ENCODE measurements at places on chromosomes 3 and 15.

DNA sequence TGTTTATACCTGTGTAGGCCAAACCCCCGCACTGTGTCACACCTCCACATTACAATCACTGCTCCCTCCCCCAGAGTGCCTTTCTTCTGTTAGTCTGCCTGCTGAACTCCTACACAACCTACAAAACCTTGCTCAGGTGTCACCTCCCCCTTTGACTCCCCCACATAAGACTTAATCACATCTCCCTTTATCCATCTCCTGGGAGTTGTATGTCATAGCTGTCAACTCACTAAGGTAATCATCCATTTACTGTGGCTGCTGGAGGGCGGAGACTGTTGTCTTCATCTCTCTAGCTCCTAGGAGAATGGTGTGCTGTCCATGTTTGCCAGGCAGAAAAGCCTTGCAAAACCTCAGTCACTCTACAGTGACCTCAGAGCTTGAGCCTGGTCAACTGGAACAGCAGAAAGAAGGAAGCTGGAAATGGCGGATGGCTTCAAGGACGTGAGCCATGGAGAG, 43.8 kb downstream of the ZNF710 start:
- no peak for DNase-seq

- no peak for DNase-seq
These were observed 88.9 kb upstream of the NEDD4 start for GRCh38 chr15:56082263-56082761.

DNA sequence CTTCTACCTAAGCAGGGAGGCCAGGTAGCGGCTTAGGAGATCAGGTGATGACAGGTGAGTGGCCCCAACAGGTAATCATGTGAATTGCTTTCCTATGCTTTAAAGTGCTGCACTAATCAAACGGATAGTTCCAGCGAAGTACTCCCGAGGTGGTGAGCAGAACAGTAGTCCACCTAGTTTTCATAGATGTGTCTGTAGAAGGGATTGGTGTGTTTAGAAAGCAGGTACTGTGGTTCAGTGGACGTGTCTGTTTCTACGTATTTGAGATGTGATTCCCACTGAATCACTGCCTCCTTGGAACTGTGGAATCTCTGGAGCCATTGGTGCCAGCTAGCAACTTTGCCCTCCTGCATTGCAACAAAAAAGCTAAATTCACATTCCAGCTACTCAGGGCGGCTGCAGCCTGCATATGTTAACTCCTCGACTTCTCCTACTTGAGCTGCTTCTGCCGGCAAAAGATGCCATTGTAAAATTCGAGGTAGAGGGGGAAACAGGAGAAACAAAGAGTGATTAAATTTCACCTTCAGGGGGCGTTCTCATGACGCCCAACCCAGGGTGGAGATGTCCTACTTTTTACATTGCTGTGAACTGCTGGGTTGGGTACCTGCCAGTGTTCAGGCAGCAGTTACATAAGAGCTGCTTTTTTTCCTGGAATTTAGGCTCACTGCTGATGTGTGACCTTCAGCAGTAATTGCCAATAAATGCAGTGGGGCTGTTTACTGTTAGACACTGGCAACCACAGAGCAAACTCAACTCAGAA, 227.3 kb downstream of the ITPR1 start:
- DNase-seq, result peak; percentile 61

- no peak for DNase-seq
These were observed 21.9 kb downstream of the IDH3A start for GRCh38 chr15:78170848-78171773.

- DNase-seq, result peak; percentile 39
These were observed 4.3 kb downstream of the PFKFB4 start for GRCh38 chr3:48552111-48552951.

DNA sequence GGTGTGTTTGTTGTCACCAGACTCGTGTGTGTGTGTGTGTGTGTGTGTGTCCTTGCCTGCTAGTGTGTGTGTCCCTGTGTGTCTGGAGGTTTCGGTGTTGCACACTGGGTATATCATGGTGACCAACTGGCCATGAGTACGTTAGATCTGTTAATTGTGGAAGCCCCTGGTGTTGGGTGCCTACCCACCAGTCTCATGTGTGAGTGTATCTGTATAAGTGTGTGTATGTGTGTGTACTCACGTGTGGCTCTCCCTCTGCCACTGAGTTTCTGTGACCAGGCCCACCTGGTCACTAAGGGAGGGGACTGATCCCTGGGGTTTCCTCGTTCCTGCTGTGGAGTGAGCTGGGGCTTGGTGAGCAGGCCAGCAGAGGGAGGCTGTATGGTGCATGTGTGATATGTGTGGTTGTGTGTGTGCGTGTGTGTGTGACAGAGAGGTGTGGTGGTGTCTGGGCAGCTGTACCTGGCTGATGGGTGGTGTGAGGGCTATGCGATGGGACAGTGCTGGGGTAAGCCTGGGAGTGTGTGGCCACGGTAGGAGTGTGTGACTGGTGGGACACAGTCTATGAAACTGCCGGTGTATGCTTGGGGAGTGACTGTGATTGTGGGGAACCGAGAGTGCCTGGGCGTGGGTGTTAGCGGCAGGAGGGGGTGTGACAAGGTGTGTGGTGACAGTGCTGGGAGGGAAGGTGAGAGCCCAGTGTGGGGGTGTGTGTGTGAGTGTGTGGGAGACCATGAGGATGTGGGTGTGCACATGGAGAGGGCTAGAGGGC, 1.8 kb downstream of the PRKCD start:
- peak; percentile 39 for DNase-seq

- no peak for DNase-seq
These were observed 60.1 kb downstream of the SLC12A1 start for GRCh38 chr15:48266024-48266689.

GRCh38 chr3:171950373-171950772, 89.0 kb upstream of the FNDC3B start:
- DNase-seq, result peak; percentile 41

DNA sequence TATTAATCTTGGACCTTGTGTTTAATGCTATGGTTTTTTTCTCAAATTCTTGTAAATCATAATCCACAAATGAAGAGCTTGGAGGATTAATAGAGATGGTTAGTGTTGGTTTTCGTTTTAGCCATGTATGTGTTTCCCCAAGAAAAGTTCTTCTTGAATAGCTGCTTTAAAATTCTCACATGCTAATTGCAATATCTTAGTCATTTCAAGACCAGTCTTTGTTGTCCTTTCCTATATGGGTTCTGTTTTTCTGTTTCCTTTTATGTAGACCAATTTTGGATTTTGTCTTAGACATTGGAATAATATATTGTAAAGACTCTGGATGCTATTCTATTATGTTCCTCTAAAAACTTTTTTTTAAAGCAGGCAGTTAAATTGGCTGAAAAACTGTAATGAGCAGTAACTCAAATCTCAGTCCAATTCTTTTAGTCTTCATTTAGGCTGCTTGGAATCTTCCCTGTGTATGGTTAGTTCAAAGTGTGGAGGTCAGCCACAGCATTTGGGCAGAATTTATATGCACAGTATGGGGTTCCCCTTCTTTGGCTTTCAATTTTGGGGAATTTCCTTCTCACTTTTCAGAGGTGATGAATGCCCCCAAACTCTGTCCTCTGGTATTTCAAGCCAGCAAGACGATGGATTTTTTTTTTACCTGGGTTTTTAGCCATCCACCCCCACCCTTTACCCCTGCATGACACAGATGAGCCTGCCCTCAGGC, 39.1 kb upstream of the DNAJC13 start:
- no peak for DNase-seq

GRCh38 chr3:183944775-183945174, 60.1 kb upstream of the PARL start:
- DNase-seq, result no peak

GRCh38 chr3:8441969-8442559, 59.6 kb upstream of the LMCD1 start:
- DNase-seq, result peak; percentile 82

DNA sequence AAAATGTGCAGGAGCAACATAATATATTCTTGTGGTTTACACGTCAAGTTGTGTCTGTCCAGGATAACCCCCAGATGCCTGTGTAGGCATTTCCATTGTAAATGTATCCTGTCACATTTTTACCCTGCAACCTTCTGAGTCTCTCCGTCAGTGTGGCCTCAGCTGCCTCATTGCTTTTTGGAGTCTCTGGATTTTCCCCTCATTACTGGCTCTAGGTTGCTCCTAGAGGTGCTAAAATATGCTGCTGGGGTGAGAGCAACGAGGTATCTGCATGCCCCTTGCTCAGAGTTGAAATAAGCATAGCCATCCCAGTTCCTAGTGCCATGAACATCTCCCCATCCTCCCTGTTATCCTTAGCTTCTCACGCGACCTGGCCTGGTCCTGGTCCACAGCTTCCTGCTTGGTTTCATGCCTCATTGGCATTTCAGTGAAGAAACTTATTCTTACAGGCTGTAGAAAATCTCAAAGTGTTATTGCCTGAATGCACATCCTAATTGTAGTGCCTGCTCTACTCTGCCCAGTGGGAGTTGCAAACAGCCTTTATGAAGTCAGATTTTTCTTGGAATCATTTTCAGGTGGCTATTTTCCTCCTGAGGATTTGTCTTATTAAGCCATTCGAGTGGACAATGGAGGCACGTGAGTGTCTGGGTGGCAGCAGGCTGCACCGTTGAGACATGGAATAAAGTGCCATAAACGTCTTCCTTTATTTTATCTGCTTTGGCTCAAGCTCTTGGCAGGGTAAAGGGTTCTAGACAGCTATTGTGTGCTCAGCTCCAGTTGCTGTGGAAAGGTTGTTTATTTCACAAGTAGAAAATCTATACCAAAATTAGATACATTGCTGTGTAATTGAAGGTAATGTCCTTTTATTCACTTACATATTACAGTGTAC, 33.2 kb downstream of the OXNAD1 start:
- DNase-seq, result no peak

- no peak for DNase-seq
These were observed 25.0 kb downstream of the SRGAP3 start for GRCh38 chr3:9224490-9224889.

- no peak for DNase-seq
These were observed 6.3 kb downstream of the DNAH1 start for GRCh38 chr3:52322466-52322865.

- DNase-seq, result no peak
These were observed 19.5 kb upstream of the HRH1 start for GRCh38 chr3:11134794-11135193.

- no peak for DNase-seq
These were observed 150.7 kb downstream of the OPA1 start for GRCh38 chr3:193743702-193744047.

- no peak for DNase-seq
These were observed 139.1 kb upstream of the EIF1B start for GRCh38 chr3:40170395-40170794.

DNA sequence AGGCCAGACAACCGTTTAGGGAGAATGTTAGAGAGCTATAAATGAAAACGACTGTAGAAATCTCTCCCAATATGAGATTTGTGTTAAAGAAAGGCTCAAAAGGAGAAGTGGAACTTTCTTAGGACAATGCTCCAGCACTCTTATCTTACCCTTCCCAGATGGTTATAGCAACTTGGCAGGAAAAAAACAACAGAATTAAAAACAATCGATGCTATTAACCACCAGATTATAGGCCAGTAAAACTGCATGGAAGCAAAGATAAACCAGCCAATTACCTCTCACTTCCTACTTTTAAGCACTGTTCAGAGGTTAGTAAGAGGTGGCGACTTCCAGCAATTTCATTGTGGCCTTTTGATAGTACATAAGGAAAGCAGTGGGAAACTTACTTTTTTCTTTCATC, 72.9 kb downstream of the TMCC1 start:
- no peak for DNase-seq

DNA sequence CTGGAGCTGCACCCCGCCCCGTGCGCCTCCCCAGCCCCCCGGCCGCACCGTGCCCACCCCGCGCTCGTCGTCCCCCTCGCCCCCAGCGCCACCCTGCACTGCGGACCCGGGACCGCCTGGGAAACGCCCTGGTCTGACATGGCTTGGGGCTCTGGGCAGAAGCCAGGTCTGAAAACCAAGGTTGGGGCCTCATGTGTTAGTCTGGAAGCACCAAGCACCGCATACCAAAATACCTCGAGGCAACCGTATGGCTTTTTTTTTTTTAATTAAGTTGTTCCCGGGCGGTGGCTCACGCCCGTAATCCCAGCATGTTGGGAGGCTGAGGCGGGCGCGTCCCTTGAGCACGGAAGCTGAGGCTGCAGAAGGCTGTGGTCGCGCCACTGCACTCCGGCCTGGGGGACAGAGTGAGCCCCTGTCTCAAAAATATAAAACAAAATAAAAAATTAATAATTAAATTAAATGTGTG, 91.5 kb upstream of the CHD2 start:
- DNase-seq, result peak; percentile 84

GRCh38 chr3:108603691-108604090, 14.2 kb downstream of the DZIP3 start:
- no peak for DNase-seq

DNA sequence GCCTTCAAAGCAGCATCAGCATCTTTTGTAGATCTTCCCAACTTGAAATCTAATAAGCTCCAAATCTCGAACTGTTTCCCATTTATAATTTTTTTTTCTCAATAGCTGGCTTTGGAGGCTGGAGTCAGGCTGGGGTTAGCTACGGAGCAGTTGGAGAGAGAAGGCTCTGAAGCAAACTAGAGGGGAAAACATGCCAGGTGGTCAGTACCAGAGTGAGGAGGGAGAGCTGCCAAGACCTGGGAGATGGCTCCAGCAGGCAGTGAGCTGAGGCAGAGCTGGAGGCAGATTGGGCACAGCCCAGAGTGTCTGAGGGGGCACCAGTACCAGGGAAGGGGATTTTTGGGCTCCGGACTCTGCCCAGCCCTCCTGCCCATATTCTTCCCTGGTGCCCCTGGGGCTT, 311.2 kb downstream of the RPLP1 start:
- no peak for DNase-seq

- DNase-seq, result peak; percentile 94
These were observed 1.1 kb downstream of the FAM131A start for GRCh38 chr3:184338511-184338945.

DNA sequence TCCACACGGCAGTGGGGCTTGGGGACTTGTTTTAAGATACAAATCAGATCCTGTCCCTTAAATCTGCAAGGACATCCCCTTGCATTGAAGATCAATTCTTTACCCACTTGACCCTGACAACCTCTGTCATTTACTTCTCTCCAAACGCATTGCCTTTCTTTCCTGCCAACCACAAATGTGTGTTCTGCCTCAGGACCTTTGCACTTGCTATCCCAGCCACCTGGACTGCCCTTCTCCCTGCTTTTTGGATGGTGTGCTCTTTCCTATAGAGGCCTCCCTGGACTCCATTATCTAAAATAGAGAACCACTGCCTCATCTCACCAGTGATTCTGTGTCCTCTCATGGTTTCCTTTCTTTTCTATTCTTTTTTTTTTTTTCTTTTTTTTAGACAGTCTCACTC, 1.5 kb upstream of the RPL29 start:
- DNase-seq, result no peak

DNA sequence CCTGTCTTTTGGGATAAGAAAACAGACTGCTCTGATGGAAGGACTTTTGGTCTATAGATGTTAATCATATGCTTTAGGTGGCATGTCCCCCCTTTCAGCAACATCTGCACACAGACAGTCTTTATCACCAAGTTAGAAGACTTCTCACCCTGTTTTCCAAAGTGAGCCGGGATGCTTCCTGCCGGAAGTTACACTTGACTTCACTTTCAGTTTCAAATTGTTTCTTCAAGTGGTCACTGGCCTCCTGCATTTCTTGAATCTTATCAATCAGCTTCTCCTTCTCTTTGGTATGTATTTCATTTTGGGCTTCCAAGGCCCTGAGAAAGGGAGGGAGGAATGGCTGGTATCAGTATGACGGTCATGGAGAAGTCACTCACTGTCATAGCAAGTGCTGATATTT, 27.2 kb upstream of the GNB5 start:
- no peak for DNase-seq

GRCh38 chr15:49151831-49152230, 3.6 kb downstream of the COPS2 start:
- no peak for DNase-seq

- DNase-seq, result peak; percentile 62
These were observed 2.8 kb downstream of the CLSTN2 start for GRCh38 chr3:139937674-139938279.
